ENCODE measurements at places on chromosomes 12 and 14.
A peak's percentile ranks its signal among the peaks of the same experiment; 100 is the strongest.

DNA sequence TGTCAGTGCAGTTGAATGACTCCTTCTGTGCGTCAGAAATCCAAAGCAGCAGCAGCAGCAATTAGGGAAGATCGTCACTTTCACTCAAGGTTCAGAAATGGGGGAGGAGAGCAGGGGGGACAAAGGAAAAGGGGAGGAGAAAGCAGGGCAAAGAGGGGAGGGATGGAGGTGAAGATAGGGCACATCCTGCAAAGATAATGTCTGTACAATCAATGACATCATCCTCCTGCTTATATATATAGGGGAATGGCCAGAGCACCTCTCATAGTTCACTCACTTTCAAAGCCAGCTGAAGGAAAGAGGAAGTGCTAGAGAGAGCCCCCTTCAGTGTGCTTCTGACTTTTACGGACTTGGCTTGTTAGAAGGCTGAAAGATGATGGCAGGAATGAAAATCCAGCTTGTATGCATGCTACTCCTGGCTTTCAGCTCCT, at the start of gene NTS:
Gene NTS (plus strand): TSS at position 265 of the 431 bp plus-strand sequence. CDS start 109 bp downstream, at position 374.
- peak; percentile 70 for ATAC-seq

- ATAC-seq, result no peak
Observed at GRCh38 chr12:16238661-16239060, 38.8 kb downstream of the SLC15A5 start.

GRCh38 chr12:55927588-55928502, at the start of gene PYM1:
PYM1 (minus strand) TSS chr12:55927894; CDS start chr12:55927761, 133 bp downstream.
- ATAC-seq, result peak; percentile 64

GRCh38 chr12:189622-189962, 24.4 kb downstream of the SLC6A12 start:
- no peak for ATAC-seq

DNA sequence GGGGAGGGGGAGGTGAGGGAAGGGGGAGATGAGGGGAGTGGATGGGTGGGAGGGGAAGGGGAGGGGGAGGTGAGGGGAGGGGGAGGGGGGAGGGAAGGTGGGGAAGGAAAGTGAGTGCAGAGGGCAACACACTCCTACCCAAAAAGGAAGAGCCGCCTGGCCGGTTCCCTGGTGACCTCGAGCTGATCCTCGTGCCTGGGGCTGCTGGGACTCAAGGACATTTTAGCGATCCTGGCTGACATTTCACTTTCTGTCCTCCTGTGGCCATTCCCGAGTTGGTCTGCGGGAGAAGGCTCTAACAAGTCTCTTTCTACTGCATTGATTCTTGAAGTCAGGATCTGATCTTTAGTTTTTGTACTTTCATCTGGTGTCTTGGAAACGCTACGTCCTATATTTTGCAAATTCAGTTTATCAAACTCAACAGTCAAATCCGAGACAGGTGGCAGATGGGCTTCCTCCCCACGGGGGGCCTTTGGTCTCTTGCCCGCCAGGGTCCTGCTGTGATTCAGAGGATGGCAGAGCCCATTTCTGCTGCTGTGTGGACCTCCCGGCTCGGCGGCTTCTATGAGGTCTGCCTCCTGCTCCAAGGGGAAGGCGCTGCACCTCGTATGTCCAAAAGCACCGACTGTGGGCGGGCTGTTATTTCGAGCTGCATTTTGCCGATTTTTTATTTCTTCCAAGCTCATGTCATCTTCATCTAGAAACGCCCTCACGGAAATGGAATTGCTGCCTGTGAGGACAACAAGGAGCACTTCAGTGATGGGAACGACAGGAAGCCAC, 19.1 kb downstream of the PGAM5 start:
- ATAC-seq, result peak; percentile 40

GRCh38 chr12:53179687-53180219, 769 bp upstream of the ZNF740 start:
- peak; percentile 33 for ATAC-seq

DNA sequence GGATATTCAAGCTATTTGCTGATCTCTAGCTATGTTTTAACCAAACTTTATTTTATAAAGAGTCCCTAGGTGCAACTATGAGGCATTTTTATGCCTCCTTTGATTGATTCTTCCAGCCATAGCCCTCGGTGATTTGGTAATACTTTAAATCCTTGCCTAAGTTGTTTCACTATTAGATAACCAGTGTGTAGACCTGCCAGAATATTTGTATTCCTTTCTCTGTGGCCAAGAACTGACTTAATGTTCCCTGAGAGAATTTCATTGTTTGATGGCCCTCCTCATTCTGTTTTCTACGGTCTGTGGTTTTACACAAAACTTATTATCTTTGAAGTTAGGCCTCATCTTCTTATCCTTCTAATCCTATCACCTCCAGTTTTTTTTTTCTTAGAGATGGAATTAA, 109.7 kb upstream of the MDGA2 start:
- no peak for ATAC-seq

DNA sequence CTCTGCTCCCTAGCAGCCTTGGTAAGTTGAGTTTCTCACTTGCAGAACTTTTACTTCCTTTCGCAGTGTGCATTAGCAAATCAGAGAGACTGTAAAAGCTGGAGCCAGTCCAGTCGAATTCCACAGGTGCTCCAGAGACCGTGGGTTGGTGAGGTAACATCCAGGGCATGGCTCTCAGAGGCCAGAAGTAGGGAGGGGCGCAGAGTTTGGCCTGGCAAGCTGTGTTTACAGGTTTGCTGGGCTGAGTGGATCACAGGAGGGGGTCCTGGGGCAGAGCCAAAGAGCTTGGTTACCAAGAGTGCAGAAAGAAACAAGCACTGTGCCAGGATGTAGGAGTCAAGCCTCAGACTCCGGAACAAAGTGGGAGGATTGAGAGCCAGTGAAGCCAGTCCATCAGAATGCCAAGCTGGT, 10.2 kb upstream of the BHLHE41 start:
- ATAC-seq, result peak; percentile 30

- ATAC-seq, result no peak
Observed at GRCh38 chr12:78037707-78038106, 207.0 kb downstream of the NAV3 start.

- no peak for ATAC-seq
Observed at GRCh38 chr14:94145902-94146527, 16.6 kb upstream of the IFI27L2 start.

All from SK-N-SH treated with all-trans-retinoic acid at 6 μM for 48 hours (cell line).